Mesangial cell (primary cell): ENCODE measurements at places on chromosomes 16 and 17. TPM values are rescaled to one million over a fixed set of nuclear protein-coding genes. Genes with fewer than 3 reads are reported as not detected.

KRTAP9-4 gene
- total RNA-seq: not detected in 2 replicates

ITGAL gene
- total RNA-seq: not detected in 2 replicates

SDR42E2 gene
- total RNA-seq: not detected in 2 replicates

TSPAN10 gene
- total RNA-seq: 1.1 and 1.9 TPM in 2 replicates

ADPRM gene
- 5.4 and 9.8 TPM in 2 replicates for total RNA-seq

HSF5 gene
- total RNA-seq: 0.16 and 0.25 TPM in 2 replicates

MYADML2 gene
- not detected in 2 replicates for total RNA-seq

PYDC1 gene
- total RNA-seq: not detected in 2 replicates

KPNB1 gene
- total RNA-seq: 157 and 362 TPM in 2 replicates

GPRC5B gene
- total RNA-seq: 7.7 and 19.8 TPM in 2 replicates

RBFOX1 gene
- total RNA-seq: under 0.01 TPM in 1 of 2 replicates, not detected in the other

MYH2 gene
- total RNA-seq: under 0.01 TPM in 1 of 2 replicates, not detected in the other
